ENCODE measurements at places on chromosomes 16 and 17.

GRCh38 chr17:72931635-72932034 lies 160.9 kb downstream of the SLC39A11 start:
- no peak for DNase-seq

DNA sequence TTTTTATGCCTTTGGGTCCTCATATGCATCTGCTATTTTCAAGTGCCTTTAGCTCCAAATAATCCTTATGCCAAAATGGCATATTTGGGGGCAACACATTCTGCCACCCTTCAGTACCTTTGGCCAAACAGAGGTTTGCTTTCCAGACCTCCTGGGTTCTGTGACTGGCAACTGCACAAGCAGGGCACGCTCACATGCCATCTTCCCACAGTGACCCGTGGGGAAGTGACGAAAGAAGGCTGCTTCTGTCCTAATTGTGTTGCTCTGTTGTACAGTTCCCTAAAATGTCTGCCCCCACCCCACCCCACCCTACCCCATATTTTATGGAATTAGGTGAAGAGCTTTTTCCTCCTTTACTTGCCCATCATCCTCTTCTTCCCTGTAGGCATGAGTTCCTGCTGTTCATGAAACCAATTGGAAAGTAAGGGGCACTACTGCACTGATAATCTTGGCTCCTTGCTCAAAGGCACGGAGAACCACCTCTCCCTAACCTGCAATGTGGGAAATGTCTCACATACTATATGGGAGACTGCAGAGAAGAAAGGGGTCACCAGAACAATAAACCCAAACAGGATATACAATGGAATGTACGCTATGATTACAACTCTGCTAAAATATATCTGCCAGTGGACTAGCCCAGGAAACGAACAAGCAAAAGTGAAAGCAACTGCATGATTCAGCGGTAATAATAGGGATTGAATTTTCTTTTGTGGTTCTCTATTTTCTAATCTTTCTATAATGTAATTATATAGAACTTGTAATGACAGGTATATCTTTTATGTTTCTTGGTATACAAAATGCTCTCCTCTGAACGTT lies 3.3 kb upstream of the SLFN12L start:
- DNase-seq, result peak; percentile 19

DNA sequence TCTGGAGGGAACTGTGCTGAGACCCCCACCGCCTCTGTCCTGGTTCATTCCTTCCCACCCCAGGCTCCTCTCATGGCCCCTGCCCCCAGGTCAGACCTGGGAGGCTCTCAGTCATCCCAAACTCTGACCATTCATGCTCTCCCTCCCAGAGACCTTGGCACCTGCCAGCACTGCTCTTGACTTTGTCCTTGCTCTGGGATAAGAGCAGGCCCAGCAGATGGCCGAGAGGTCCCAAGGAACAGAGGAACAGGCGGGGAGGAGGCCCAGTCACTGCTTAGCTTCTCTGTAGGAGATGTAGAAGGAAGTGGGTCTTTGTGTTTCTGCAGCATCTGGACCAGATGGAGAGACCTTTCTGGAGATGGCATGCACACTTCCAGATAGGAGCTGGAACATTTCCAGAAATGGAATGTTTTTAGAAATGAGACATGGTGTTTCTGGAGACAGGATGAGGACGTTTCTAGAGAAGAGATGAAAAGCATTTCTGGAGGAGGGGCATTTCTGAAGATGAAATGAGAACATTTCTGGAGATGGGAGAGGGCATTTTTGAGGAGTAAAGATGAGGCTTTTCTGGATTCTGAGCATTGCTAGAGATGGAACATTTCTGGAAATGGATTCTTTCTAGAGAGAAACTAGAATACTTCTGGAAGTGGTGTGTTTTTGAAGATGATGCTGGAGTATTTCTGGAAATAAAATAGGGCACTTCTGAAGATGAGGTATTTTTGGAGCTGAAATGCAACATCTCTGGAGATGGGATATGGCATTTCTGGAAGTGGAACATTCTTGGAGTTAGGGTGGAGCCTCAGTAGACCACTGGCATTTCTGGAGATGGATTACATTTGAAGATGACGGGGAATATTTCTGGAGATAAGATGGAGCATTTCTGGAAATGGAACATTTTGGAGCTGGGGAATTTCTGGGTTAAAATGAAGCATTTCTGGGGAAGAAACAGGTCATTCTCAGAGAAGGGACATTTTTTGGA lies 55.2 kb downstream of the RAI1 start:
- DNase-seq, result no peak

DNA sequence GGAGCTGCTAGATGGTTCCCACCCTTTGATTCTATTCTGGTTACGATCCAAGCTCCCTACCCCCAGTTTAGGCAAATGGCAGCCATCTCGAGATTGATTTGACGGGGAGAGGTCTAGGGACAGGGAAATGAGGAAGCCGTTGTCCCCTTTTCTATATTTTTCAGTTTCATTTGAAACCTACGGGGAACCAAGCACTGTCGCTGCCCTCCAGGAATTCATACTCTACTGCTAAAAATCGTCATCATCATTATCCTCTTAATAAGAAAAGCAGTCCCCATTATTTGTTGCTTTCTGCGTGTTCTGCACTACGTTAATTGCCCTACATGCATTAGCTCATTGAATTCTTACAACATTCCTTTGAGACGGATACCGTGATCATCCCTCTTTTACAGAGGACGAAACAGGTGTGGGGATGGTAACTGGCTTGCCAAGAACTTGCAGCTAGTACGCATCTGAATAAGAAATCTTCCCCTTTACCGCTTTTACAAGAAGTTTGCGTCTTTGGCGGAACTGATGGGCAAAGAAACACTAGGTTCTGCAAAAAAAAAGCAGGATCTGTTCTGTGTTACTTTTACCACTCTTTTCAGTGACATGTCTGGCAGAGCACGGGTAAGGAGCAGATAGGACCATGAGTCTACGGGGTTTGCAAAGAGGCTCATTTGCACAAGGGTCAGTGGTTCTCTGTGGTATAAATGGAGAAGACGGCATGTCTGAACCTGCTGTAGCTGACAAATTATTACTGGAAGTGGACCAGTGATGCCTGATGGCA lies 1.1 kb downstream of the CCP110 start:
- no peak for DNase-seq

- DNase-seq, result no peak
These were observed 58.8 kb upstream of the MSI2 start for GRCh38 chr17:57197466-57198071.
